Transverse colon (tissue), 4 donors: ENCODE measurements at places on chromosomes 3 and 15.

GRCh38 chr3:151903501-151903991 is 30.1 kb downstream of the SUCNR1 start:
- DNase-seq: no peak

- no peak for DNase-seq
These were observed 45.5 kb upstream of the CFAP161 start for GRCh38 chr15:81088470-81089013.

- DNase-seq: no peak
These were observed 287.3 kb downstream of the GABRG3 start for GRCh38 chr15:27258287-27258686.

DNA sequence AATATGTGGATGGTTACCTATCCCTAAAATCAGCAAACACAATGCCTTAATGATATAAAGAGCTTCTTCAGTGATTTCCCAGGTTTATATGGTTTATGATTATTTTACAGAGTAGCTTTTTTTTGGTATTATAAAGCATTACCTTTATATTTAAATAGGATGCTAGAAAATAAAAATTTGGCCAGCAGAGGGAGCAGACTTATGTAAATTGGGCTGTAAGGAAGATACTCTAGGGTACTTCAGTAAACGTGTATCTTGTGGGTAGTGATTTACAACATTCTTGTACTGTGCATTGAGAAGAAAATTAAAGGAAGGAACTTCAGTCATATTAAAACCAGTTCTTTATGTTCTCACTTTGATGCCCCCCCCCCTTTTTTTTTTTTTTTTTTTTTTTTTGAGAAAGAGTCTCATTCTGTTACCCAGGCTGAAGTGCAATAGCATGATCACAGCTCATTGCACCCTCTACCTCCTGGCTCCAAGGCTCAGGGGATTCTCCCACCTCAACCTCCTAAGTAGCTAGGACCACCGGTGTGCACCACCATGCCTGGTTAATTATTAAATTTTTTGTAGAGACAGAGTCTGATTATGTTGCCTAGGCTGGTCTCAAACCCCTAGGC is 167.9 kb downstream of the BBX start:
- no peak for DNase-seq
